NCI-H1105 treated with DMSO at 0.1 percent for 48 hours (cell line): ENCODE measurements at places on chromosomes 7 and 10.

DNA sequence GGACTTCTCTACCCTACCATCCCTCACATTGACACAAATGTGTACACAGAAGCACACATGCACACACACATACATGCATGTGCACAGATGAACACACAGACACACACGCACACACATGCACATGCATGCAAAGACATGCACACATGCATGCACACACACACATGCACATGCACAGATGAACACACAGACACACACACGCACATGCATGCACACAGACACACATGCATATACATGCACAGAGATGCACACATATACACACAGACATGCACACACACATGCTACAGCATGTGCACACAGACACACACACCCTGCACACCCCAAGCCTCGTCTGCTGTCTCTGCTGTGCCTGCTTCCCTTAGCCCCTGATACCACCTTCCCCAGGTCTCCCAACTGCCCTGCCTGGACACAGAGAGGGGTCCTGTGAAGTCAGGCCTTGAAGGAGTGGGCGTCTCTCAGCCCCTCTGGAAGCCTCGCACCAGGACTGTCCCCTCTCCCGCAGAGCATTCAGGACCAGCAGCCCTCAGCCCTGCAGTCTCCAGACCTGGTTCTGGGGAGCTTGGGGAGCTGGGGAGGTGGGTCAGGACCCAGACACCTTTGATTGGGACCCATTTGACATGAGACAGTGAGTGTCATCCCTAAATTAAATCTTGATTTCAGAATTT, 181.8 kb downstream of the DNAJB6 start:
- no peak for DNase-seq

- DNase-seq = no peak
Observed at GRCh38 chr10:73881221-73881919, 7.0 kb upstream of the CAMK2G start.

- peak; percentile 90 for DNase-seq
Observed at GRCh38 chr7:30278376-30278775, 6.0 kb upstream of the ZNRF2 start.

DNA sequence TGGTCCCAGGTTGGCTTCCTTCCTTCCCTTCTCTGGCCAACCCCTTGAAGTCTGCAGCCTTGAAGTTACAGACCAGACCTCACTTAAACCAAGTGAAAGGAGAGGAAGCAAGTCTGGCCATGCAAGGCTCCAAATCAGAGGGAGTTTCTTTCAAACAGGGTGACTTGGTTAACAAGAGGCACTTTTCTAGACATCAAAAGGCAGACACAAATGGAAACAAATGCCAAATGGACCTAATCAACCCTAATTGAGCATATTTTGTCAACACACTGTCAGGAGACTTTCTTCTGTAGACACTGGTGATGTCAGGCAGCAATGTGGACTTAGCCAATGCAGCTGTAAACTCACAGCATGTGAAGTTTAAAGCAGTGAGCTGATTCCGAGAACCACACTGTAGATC, 282.7 kb upstream of the FZD8 start:
- DNase-seq = no peak

- no peak for DNase-seq
Observed at GRCh38 chr10:92103376-92104090, 180.0 kb downstream of the BTAF1 start.

- peak; percentile 74 for DNase-seq
Observed at GRCh38 chr7:6020371-6021286, 10.5 kb upstream of the ANKRD61 start.

GRCh38 chr10:122466951-122467381, 5.6 kb downstream of the HTRA1 start:
- no peak for DNase-seq

DNA sequence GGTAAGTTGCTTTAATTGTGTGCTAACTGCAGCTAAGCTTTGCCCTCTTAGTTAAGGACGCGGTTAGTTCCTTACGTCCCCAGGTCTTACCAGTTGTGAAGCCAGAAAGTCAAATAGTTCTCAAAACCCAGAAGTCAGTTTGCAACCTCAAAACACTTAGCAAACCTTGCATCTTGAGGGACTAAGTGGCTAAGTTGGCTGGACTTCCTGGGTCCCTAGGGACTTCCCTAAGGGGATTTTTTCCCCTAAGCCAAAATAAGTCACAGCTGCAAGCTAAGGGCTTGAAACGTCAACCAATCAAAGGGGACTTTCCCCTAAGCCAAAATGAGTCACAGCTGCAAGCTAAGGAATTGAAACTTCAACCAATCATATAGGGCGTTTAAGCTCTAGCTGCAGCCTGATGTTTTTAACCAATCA, 36.2 kb upstream of the HECW1 start:
- DNase-seq = no peak

DNA sequence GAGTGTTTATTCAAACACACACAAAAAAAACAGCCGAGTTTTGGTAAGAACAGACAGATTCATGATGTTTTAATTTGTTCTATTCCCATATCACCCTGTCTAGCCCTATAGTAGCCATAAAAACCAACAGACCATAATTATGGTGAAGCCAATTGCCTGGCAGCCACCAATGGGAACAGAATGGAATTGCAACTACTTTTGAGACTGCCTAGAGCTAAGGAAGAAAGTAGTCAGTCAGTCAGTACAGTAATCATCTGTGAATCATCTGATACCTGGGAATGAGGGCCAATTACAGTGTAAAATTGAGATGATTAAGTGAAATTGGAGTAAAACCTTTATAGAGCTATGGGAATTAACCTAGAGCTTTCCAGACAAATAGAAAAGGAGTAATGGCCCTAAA, 952.7 kb upstream of the KCND2 start:
- DNase-seq = no peak

GRCh38 chr10:50605951-50606270, 17.8 kb downstream of the SGMS1 start:
- DNase-seq = no peak

- no peak for DNase-seq
Observed at GRCh38 chr7:74362266-74362665, 73.1 kb downstream of the CLIP2 start.

- DNase-seq = peak; percentile 47
Observed at GRCh38 chr10:69123306-69123746, 652 bp upstream of the VPS26A start.

GRCh38 chr7:23474829-23475575, 4.7 kb upstream of the IGF2BP3 start:
- no peak for DNase-seq
